ENCODE measurements at places on chromosomes 13 and 19.

- DNase-seq, result peak; percentile 15
Measured at GRCh38 chr19:46610851-46611770, 10.0 kb downstream of the CALM3 start.

- no peak for DNase-seq
Measured at GRCh38 chr19:32870981-32871451, 1.4 kb upstream of the SLC7A9 start.

- DNase-seq, result no peak
Measured at GRCh38 chr19:19672816-19673215, 4.2 kb downstream of the ZNF101 start.

DNA sequence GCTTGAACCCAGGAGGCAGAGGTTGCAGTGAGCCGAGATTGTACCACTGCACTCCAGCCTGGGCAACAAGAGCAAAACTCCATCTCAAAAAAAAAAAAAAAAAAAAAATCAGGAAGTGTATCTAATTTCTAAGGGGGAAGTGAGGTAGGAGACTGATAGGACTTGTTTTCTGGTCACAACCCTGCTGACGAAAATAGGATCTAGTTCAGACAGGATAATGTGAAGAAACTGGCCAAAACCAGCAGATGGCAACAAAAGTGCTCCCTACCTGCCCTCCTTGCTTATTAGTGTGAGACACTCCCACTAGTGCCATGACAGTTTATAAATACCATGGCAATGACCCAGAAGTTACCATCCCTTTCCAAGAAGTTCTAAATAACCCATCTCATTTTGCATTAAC lies 36.0 kb upstream of the KPNA3 start:
- no peak for DNase-seq

DNA sequence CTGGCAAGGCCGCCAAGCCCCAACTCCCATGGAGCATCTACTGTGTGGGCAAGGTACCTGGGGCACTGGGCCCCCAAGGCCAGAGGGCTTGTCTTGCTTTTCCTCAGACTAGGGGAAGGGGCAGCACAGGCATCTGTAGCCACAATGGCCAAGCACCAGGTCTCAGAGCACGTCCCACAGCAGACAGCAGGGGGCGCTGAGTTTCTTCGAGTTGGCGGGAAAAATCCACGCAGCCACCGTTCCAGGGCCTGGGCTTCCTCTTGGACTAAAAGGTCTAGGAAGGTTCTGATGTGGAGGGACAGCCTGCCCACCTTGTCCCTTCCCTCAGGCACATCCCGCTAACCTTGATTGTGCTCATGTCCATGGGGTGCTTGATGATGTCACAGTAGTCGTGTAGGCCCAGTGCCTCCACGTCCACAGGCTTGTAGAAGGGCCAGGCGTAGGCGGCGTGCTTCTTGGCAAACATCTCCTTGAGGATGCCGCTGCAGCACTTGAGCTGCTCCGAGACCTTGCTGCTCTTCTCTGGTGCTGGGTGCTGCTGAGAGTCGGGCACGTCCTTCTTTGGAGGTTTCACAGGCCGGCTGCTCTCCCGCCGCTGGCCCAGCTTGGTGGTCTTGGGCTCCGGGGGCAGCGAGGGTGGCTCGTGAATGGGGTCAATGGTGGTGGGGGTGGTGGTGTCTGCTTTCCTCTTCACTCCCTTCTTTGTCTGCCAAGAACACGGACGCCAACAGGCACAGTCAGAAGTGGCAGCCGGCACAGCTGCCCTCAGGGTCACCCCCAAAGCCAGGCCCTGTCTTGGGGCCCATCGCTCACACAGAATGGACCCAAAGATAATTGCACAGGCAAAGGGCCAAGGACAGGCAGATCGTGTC lies 32.0 kb upstream of the EPHX3 start:
- peak; percentile 62 for DNase-seq

DNA sequence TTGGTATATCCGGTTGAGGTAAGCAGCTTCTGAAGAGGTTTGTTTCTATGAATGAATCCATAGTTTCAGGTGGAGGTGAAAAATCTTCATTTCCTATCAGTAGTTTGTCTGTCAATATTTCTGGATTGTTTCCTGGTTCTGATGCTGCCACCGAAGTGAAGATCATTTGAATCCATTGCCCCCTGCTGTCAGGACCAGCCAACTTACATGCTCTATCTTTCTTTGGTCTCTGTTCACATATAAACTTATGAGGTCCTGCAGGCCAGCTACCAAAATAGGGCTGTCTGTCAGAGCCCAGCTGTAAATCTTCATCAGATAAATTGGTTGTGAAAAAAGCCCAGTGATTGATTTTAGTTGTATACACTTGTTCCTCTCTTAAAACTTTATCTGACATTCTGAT lies 15.2 kb upstream of the N4BP2L1 start:
- no peak for DNase-seq

DNA sequence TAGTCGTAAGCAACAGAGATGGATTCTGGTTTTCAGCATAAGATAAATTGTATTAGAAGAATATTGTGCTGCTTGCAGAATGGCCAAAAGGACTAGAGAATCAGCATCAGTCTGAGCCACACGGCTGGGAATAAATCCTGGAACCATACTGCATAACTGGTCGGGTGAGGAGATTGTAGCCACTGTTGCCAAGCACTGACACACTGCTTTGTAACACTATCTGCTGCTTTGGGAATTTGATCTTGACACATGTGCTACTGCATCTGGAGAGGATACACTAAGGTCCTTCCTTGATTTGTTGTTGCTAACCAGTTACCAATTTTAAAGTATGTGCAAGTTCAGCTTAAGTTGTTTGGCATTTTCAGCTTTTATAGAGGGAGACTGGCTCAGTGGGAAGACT lies 1.9 kb downstream of the HNRNPA1L2 start:
- no peak for DNase-seq

DNA sequence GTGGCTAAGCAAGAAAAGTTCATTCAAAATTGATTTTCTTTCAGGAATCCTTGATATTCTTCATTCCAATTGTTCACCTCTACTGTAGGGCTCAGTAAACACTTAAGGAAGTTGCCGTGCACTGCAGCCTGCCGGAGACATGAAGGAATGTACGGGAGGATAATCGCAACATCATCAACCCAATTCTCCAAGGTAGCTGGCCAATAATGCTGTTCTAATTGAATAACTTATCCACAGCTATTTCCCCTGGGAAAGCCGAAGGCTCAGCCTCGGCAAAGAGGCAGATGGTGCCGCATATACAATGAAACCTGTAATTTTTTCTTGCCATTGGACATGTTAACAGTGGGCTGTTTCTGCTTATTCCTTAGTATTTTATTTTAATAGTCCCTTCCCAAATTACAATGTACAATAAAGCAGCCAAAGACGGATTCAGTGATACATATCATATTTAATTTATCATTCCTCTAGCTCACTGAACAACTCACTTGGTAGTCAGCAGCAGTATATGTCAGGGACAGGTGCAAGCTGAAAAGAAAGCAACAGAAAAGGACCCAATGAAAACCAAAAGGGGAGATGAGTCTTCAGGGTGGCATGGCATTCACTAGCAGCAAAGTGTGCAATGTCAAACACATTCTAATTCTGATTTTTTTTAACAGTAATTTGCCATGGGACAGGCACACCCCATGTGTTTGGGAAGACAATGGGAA lies 420.5 kb upstream of the KLF12 start:
- no peak for DNase-seq

DNA sequence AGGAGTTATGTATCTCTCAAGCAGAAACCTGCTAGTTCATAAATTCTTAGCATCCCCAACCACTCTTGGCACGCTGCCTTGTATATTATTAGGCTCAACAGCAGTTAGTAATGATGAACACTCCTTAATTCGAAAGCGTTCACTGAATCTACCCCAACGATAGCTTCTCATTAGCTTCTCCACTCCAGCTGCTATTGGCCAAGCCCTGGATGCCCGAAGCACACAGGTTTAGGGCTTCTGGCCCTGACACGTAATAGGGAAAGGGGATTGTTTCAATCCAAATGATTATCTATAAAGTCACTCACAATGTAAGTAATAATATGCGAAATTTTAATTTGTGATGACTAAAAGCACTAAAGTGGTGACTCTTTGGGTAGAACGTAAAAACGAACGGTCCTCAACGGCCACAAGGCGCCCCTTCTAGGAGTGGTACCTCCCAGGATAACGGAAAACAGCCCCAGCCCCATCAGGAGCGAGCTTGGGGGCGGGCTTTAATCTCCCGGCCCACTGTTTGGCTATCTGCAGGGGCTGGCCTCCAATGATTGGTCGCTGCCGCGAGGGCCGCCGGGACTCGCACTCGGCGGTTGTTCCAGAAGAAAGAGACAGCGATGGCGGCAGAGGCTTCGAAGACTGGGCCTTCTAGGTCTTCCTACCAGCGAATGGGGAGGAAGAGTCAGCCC lies at the start of gene RNF17:
TSS of gene RNF17 (plus strand) at position 574 of the 680 bp plus-strand sequence. CDS start at position 609, 35 bp downstream.
- DNase-seq, result no peak

DNA sequence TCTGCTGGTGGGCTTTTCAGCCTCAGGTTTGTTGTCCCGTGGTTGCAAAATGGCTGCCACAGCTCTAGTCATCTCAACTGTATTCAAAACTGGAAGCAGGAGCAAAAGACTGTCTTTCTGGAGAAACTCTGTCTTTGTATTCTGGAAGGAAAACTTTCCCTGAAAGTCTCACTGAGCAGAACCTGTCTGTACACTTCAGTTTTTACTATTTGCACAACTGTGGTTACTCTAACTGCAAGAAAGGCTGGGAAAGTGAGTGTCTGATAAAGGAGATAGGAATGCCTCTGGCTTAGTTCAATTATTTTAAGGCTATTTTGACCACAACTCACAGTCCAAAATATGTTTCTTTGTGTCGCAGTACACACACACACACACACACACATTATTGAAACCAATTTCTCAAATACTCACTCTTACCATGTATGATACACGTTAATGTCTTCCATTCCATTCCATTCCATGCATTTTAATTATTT lies 49.7 kb upstream of the EHD2 start:
- DNase-seq, result no peak

DNA sequence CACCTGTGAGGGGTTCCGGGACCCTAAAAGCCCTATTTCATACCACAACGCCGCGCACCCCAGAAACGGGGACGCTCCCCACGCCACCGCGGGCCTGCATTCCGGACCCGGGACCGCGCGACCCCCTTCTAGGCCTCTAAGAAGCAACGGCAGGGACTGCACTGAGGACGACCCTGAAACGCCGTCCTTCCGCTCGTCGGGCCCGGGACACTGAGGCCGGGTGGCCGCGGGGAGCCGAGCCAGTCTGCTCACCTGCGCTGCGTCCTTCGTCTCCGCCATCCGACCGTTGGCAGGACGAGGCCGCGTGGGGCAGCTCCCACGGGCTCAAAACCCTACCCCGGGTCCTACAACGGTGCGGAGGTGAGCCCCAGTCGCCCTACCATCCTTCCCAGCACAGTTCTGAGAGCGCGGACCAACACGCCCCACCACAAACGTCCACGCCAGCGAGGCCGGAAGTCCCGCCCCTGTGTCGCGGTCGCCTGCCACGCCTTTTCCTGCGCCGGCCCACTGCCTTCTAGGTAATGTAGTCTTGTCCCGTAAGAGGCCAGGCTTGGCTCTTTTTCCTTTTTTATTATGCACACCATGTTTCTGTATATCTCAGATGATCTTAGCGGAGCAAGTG lies at the start of gene ZNF550:
TSS of gene ZNF550 (minus strand) at position 460 of the 622 bp plus-strand sequence. CDS start at position 279, 181 bp downstream.
- peak; percentile 88 for DNase-seq
